ENCODE measurements at places on chromosomes 6 and 20.

DNA sequence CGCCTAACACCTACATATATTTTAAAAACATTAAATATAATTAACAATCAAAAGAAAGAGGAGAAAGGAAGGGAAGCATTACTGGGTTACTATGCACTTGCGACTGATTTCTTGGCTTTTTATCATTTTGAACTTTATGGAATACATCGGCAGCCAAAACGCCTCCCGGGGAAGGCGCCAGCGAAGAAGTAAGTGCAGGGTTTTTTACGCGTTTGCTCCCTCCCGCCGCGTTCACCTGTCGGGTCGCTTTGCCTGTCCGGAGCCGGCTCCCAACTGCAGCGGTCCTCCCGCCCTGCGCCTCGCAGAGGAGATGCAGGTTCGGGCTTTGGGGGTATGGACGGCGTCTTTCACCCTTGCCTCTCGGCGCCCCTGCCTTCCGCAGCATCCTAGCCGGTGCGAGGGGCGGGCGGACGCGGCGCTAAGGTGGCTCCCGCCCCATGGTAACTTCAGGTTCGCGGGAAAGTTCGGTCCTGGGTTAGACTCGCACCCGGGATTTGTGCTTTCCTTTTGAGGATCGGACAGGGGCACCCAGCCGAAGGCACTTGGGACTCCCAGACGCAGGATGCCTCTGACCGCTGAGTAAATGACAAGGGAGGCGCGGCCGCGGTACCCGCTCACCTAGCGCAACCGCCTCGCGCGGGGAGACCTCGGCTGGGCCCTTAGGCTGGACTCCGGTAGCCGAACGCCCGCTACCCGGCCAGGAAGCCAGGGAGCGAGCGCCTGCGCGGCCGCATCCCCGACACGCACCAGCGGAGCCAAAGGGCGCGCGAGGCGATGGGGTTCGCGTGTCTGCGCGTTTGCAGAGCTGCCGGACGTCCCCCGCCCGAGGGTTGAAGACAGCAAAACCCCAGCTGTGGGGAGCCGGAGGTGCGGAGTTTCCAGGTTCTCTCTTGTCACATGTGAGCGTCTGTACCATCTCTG, 891 bp downstream of the RSPO3 start:
- no peak for DNase-seq

- no peak for DNase-seq
Measured at GRCh38 chr6:28910901-28911690, 12.7 kb downstream of the TRIM27 start.

DNA sequence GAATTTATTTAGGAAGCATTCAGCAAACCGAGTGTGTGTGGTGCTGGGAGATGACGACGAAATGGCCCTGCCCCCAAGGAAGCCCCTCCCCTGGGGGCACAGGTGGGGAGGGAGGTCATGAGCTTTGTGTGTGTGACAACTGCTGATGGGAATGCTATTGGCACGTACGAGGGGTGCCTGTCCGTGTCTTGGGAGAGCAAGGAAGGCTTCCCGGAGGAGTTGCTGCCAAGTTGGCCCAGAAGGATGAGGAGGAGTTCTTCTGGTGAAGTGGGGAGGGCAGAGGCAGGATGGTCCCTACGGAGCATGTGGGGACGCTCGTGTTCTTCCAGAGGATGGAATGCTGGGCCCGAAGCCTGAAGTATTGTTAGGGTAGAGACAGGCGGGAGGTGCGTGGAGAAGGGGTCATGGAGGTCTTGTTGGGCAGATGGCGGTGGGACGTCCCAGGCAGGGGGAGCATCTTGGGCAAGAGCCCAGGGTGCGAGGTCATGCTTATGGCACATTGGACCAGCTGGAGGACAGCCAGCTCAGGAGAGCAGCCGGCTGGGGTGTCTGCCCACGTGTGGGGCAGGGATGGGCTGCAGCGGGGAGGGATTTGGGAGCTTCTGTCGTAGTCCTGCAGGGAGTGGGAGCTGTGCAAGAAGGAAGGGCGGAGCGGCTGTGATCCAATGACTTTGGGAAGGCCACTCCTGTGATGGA, 46.1 kb downstream of the SYNJ2 start:
- DNase-seq: no peak

DNA sequence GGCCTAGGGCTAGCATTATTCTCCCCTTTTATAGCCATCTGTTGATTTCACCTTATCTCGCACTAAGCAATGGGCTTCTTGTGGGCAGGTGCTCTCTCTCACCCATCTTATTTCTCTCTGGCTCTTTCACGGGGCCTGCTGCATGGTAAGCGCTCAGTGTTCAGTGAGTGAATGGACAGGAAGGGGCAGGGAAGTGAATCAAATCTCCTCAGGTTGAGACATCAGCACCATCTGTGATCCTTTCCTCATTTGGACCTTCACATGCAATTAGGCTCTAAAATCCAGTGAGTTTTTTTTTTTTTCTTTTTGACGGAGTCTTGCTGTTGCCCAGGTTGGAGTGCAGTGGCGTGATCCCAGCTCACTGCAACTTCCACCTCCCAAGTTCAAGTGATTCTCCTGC, 76.5 kb upstream of the EZR start:
- DNase-seq: no peak

DNA sequence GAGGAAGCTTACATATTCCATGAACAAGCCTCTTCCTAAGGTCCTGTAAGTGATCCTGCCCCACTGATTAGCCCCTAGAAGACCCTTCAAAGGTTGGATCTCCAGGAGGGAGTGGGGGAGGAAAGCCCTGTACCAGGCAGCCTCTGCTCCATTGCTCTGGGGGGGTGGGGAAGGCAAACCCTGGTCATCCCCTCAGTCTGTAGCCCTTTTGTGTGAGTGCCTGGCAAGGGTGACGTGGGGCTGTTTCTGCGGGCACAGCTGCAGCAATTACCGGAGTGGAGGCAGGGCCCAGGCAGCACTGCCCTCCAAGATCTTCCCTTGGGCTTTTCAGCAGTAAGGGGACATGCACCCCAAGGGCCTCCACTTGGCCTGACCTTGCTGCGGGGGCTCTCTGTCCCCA, at the start of gene MOG:
Gene MOG, plus strand, starts transcription at position 295 of the 400 bp plus-strand sequence. CDS start 118 bp downstream, outside the sequence.
- DNase-seq: no peak

DNA sequence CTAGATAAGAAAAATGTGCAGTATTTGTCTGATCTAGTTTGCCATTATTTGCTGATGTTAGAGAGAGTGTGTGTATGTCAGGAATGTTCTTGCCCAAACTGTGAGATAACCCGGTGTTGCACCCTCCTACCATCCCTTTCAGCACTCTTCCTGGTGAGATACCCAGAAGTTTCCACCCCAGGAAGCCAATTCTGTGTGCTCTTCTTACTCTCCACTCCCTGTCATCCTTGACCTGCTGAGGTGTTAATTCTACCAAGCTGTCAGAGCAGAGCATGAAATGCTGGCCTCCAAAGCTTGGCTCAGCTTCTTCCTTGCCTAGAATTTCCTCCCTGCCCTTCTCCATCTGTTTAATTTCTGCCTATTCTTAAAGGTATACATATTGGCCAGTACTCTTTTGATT, 237.3 kb upstream of the CNR1 start:
- DNase-seq: no peak

GRCh38 chr6:142960098-142960497, 15.1 kb upstream of the HIVEP2 start:
- no peak for DNase-seq

DNA sequence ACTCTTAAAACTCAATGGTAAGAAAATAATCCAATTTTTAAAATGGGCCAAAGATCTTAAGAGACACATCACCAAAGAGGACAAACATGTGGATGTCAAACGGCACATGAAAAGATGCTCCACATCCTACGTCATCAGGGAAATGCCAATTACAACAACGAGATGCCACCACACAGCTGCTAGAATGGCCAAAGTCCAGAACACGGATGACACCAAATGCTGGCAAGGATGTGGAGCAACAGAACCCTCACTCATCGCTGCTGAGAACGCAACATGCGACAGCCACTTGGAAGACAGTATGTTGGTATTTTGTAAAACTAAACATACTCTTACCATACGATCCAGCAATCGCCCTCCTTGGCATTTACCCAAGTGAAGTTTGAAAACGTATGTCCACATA, 132.8 kb upstream of the CDH4 start:
- DNase-seq: no peak

GRCh38 chr20:6665161-6665560, 102.3 kb upstream of the BMP2 start:
- DNase-seq: no peak

Measured in stimulated activated CD8-positive, alpha-beta memory T cell treated with anti-CD3 and anti-CD28 coated beads, Interleukin-7, amount 100 ng/mL, for 48 hours (primary cell).